Stimulated activated CD4-positive, alpha-beta T cell treated with anti-CD3 and anti-CD28 coated beads, TNF-alpha, amount 100 ng/mL, for 24 hours (primary cell): ENCODE measurements at places on chromosomes 12 and 14.
A peak's percentile ranks its signal among the peaks of the same experiment; 100 is the strongest.

- DNase-seq = no peak
These were observed 41.8 kb downstream of the ATP6V1D start for GRCh38 chr14:67317822-67318221.

DNA sequence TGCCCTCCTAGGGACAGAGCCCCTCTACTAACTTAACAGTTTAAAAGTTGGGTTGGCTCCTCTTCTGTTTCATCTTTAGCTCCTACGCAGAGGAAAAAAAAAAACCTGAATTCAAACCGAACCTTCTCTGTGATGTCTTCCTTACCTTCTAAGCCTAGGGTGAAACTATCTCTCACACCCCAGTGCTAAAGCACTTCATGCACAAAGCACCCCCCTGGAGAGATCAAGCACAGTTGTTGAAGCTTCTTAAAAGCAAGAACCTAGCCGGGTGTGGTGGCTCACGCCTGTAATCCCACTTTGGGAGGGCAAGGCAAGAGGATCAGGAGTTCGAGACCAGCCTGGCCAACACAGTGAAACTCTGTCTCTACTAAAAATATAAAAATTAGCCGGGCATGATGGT lies 37.6 kb downstream of the CORO1C start:
- DNase-seq = no peak

- DNase-seq = no peak
These were observed 258.6 kb downstream of the MSRB3 start for GRCh38 chr12:65536876-65537681.

DNA sequence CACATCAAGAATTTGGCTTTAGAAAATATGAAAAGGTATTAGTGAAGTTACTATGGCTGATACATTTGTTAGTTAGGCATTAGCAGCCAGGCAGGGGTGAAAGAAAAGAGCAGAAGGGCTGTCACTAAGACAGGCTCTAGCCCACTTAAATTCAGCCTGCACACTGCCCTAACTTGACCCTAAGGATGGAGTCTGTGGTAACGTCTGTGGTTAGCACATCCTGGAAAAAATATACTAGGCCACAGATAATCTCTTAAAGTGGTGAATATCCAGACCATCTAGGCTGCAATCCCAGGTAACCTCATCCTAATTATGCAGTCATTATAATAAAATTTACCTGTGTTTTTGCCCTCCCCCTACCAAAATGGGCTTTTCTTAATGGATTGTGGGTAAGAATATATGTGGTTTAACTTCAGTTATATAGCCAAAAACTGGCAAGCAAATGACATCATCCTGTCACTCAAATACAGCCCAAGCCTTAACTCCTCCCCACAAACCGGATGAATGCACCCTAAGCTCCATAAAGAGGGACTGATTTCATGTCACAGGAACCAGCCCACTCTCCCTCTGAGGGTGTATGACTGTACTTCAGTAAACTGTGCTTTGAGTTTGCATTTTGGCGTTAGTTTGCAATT lies 440.9 kb downstream of the LRFN5 start:
- no peak for DNase-seq

DNA sequence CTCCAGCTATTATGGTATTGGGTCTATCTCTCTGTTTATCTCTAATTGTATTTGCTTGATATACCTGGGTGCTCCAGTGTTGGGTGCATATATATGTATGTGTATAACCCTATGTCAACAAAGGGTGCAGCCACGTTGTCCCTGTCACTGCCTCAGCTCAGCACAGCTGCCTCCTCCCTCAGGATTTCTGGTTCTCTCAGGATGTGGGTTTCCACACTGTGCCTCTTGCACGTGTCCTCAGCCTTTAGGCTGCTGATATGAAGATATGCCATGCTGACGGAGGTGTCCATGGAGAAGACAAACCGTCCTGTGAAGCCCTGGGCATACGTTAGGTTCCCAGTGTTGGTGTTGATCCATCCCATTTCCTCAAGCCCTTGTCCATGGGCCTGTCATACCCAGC lies 791.2 kb downstream of the TMEM121 start:
- no peak for DNase-seq

DNA sequence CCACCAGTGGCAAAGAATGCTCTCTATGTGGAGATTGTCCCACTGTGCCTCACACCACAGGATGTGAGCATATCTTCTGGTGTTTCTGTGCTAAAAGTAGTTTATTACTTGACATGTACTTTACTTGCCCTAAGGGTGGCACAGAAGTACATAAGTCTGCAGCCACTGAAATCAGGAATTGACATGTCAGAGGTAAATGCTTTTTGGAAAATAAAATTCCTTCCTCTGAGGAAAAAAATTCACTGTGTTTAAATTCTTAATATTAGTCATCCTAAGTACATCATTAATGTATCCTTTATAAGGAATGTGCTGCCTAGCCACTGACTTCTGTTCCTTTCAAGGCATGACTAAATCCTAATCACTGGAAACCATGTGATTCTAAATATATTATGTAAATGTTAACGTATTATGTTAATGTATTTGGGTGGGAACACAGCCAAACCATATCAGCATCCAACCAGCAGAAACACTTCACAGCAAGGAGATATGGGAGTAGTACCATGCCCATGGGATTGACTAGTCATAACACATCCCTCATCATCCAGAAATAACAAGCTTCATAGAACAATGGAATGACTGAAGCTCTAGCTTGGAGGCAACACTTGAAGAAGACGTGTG lies 239.7 kb upstream of the PPFIA2 start:
- no peak for DNase-seq

GRCh38 chr12:28793581-28794151 lies 355.4 kb upstream of the FAR2 start:
- DNase-seq = no peak

DNA sequence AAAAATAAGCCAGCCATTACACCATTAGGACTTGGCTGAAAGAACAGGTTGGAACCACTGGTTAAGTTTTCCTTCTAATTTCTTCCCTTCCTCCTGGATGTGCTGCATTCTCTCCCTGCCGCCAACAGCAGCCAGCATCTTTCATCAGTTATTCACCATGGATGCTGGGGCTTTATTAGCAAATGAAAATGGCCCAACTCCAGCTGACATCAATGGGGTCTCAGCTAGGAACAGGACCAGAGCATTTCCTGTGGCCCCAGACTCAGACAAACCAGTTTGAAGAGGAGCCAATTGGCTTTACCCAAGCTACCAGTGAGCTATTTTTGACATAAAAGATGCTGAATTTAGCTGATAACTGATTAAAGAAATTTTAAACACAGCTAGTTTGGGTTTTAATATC lies 26.0 kb upstream of the TBX5 start:
- no peak for DNase-seq

GRCh38 chr12:13362260-13362841 lies 165.8 kb downstream of the EMP1 start:
- peak; percentile 56 for DNase-seq

DNA sequence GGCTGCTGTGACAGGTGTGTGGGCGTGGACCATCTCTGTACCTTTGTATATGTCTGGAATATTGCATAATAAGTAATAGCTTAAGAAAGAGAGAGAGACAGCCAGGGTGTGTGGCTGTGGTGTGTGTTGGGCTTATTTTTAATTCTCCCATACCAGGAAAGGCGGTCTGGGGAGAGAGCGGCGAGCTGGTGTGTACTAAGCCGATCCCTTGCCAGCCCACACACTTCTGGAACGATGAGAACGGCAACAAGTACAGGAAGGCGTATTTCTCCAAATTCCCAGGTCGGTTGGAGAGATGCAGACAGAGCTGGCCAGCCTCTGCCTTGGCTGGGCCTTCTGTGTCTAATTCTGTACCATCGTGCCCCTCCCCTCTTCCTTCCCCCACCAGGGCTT lies 63.9 kb downstream of the AACS start:
- no peak for DNase-seq

- no peak for DNase-seq
These were observed 65.2 kb downstream of the WIF1 start for GRCh38 chr12:65055859-65056258.

DNA sequence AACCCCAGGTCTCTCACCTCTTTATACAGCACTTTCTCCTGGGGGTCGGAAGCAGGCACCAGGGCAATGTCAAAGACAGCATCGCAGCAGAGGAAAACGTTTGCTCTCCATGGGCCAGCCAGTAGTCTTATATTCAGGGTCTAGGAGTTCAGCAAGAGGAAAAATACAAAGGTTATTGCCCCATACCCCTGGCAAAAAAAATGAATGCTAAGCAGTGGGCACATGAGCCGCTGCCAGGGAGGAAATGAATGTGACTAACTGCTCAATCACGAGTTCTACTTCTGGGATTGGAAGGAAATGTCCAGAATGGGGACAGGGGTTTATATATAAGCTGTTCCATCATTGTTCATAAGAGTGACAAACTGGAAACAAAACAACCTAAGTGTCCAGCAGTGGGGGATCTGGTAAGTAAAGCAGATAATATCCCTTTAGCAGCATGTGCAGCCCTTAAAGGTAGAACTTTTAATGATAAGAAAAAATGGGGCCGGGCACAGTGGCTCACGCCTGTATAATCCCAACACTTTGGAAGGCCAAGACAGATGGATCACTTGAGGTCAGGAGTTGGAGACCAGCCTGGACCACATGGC lies 53.8 kb downstream of the PHETA1 start:
- no peak for DNase-seq

- no peak for DNase-seq
These were observed 8.1 kb downstream of the CPSF6 start for GRCh38 chr12:69247268-69248018.

GRCh38 chr12:38160318-38161122 lies 156.1 kb upstream of the ALG10B start:
- DNase-seq = no peak

DNA sequence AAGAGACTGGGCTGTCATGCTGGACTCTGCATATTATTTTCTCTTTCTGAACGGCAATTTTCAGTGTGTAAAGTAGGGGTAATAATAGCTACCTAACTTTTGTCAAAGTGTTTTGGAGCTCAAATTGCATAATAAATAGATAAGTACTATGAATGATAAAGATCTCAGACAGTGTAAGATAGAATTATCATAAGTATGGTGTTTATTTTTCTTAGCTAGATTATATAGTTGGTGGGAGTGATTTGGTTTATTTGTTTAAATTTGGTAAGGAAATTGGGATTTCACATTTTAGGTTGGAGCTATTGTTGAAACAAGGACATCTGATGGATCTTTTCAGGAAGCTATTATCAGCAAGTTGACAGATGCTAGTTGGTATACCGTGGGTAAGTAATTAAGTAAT lies 7.4 kb downstream of the ARID4A start:
- DNase-seq = no peak

DNA sequence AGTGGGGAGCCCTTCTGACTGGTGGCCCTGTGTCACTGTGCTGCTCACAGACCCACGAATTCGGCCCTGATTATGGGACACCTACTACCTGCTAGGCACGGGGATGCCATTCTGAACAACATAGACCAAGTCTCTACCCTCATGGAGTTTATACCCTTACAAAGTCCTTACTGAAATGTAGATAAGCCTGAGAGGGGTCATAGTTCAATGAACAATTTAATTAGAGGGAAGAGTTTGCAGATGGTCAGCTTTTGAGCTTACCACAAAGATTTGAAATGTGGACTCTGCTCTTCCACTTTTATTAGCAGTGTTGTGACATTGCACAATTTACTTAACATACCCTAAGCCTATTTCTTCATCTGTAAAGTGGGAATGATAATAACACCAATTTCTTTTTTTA lies 161.1 kb downstream of the MYRFL start:
- no peak for DNase-seq

GRCh38 chr12:131445184-131445774 lies 265.6 kb upstream of the SFSWAP start:
- no peak for DNase-seq

DNA sequence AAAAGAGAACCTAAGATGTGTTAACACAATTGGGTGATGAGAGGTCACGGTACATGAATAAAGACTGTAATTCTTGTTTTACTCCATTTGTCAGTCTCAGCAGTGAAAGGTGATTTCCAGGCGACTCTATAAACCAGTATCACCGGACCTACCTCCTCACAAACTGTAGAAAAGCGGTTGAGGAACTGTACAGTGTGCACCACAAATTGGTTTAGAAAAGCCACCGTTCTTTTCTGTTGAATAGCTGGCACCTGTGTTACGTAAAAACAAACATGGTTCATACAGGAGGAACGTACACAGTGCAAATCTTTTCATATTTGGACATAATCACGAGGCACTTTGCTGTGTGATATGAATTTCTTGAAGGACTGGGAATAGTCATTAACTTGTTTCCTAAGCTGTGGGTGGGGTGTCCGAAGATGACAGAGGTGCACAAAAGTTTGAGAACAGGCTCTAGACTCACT lies 663 bp downstream of the WASHC3 start:
- no peak for DNase-seq

DNA sequence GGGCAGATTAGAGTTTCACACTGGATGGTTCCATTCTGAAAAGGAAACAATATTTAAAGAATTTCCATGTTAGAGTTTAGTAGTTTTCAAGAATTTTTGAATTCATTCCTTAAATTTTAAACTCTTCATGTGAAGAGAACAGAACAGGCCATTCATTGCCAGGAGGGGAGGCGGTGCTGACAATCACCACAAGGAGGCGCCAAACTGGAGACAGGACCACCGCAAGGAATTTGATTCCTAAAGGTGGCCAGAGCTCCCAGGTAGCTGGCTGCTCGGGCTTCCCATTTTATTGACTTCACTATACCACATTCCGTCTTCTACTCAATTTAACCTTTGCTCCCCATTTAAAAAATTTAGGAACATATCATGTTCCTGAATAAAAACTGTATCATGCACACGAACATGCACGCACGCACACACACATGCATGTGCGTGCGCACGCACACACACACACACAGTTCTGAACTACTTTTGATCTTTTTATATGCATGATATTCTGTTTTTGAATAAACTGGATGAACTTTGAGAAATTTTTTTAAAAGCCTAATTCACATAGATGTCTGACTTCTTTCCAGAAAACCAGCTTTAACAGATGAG lies 101.2 kb downstream of the NELL2 start:
- DNase-seq = peak; percentile 15

DNA sequence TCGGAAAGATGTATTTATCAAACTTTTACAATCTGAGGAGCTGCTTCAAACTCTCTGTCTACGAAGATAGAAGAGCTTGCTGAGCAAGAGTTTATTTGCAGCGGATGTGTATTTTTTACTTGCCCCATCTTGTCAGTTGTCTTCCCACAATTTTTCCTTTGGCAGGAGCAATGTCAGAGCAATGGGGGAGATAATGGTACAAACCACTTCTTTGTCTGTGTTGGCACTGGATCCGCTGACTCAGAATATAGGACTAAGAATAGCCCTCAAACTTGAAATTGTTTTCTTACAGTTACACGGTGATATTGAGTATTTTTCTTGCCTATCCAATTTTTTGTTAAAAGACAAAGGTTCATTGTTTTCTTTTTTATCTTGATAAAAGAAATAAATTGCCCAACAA lies 27.6 kb downstream of the HELB start:
- DNase-seq = no peak

- DNase-seq = no peak
These were observed 234.3 kb upstream of the PLEKHG7 start for GRCh38 chr12:92468358-92469020.

- DNase-seq = no peak
These were observed 1.5 kb downstream of the RASAL1 start for GRCh38 chr12:113134071-113134470.

- no peak for DNase-seq
These were observed 342.7 kb downstream of the PRKD1 start for GRCh38 chr14:29584992-29585391.

- no peak for DNase-seq
These were observed 113.4 kb downstream of the NT5DC3 start for GRCh38 chr12:103727638-103728037.

GRCh38 chr12:120841525-120841924 lies 62.6 kb downstream of the SPPL3 start:
- DNase-seq = no peak

GRCh38 chr14:44477953-44478352 lies 29.1 kb downstream of the FSCB start:
- no peak for DNase-seq
